Activated CD4-positive, alpha-beta T cell treated with anti-CD3 and anti-CD28 coated beads, Interleukin-2, amount 50 U/mL, for 24 hours (primary cell): ENCODE measurements at places on chromosomes 6 and 20.

DNA sequence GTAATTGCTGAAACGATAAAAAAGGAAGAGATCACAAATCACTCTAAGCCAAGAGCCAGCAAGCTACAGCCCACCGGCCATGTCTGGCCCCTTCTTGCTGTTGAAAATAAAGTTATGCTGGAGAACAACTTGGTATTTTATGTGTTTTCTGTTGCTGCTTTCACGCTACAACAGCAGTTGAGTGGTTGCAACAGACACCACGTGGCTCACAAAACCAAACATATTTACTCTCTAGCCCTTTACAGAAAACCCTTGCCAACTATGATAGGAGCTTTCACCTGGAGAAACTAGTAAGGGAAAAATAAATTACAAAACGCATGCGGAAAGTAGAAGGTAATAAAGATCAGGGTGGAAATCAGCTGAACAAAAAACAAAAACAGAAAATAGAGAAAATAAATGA lies 41.1 kb upstream of the SLCO4A1 start:
- no peak for DNase-seq

- DNase-seq = no peak
Measured at GRCh38 chr6:1479095-1479494, 89.7 kb downstream of the FOXF2 start.

- no peak for DNase-seq
Measured at GRCh38 chr6:6908121-6908520, 199.6 kb upstream of the RREB1 start.

DNA sequence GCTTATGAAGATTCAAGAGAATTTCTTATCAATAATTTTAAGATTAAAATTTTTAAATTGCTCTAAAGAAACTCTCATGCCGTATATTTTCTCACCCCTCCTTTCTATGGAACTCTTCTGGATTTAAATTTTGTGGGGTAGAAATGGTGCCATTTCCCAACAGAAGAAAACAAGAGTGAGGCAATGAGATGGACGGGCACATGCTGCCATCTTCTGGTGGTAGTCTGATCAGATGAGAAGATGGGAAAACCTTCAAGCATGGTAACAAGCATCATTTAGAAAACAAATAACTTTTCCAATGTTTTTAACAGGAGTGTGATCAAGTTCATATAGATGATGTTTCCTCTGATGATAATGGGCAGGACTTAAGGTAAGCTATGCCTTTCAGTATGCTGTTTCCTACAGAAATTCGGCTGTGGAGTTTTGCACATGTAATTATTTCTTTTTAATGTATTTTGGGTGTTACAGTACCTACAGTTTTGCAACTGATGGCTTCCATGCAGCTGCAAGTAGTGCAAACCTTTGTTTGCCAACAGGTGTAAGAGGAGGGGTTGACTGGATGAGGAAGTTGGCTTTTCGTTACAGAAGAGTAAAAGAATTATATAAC lies 271.4 kb downstream of the EYA4 start:
- peak; percentile 6 for DNase-seq

DNA sequence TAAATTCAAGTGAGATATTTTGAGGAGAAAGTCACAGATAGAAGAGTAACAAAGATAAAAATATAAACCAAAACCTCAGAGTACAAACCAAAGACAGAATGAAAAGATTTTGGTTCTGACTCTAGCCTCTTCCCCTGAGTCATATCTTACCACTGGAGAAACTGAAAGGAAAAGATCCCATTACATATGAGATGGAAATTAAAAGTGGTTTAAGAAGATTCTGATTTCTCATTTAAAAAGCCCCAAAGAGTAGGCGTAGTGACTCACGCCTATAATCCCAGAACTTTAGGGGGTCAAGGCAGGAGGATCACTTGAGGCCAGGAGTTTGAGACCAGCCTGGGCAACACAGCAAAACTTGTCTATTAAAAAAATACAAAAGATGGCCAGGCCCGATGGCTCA lies 30.6 kb downstream of the SPINT4 start:
- DNase-seq = no peak

DNA sequence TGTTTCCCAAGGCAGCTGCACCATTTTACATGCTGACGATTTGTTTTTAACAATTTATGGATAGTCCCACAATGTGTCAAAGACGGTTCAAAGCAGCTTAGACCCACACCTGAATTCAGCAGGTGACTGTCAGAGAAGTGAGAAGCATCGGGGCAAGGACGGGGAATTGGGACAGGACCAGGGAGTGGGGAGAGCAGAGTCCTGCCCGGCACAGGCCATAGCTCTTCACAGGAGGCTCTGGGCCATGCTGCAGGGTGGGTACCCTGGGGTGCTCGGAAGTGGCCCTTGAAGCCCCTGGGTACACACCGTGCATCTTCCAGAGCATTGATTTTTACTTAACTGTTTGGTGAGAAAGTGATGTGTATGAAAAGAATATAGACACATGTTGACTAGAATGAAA lies 33.2 kb upstream of the PHACTR3 start:
- DNase-seq = no peak

- no peak for DNase-seq
Measured at GRCh38 chr20:39825950-39826349, 863.1 kb downstream of the MAFB start.

- no peak for DNase-seq
Measured at GRCh38 chr6:91273729-91274128, 686.9 kb upstream of the MAP3K7 start.

DNA sequence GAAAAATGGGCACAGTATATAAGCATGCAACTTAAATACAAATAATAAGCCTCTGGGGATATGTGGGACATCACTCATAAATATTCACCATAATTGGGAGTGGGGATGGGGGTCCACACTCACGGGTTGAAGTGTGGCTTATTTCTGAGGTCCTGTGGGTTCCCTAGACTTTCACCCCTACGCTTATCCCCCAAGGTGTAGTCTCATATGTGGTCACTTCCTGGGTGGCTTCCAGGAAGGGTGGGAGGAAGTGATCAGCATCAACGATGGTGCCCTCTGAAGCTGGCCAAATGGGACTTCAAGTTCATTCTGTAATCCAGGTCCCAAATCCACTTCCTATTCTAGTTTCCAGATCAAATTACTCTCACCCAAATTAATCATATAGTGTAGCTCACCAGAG lies 59.5 kb downstream of the GNAS start:
- DNase-seq = no peak

DNA sequence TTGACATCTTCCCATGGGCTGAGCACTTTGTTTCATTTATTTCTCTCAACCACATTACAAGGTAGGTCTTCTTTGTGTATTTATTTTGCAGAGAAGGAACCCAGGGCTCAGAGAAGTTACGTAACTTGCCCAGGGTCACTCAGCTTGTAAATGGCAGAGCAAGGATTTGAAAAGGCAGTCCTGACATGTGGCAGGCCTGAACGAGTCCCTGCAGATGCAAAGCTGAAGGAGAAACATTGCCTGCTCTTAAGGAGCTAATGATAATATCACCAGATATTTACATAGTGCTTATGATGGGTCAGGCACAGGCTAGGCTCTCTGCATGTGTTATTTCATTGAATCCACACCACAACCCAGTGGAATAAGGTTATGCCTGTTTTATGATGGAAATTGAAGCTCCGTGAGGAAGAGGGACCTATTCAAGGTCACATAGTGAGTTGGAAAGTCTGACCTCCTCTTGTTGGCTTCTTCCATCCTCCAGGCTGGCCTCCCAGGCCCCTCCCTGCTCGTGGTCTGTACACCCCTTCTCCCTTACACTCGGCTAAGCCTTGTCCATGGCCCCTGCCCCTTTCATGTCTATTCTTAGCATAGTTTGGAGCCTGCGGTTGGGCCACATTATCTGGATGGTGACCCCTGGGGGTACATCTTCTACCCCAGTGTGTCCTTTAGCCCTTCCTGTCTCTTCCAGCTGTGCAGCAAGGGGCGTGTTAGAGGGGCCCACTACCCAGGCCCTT lies 12.5 kb downstream of the MYH7B start:
- DNase-seq = no peak

DNA sequence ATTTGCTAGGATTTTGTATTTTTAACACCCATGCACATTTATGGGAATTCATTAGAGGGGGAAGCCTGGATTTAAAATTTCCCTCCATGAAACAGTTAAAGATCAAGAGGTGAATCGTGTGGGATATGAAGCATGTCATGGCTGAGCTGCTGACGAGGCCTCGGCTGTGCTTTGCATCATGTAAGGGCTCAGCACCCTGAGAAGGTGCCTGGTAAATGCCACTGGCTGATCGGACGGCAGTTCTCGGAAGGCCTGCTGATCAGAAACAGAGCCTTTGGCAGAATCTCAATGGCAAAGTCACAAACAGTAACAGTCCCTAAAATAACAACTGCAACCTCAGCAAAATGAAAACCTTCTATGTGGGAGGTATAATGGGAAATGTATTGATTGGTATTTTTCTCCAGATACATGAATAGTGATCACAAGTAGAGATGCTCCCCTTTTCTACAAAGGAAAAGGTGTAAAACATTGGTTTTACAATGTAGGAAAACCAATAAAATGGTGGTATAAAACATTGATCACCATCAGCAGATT lies 53.0 kb upstream of the FUCA2 start:
- no peak for DNase-seq

DNA sequence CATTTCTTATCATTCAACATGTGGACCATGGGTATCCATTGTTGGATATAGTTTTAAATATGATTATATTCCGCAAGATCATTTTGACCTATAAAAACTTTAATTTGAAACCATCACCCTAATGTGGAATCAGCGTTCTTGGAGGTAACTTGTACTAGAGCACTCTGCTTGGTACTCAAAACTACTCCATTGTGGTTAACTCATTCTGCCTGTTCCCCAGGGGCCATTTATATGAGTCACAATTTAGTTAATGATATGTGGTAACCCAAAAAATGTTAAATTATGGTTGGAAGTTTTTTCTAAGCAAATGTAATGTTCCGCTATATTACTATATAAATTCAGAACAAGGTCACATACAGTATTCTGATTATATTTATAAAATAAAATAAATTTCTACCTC lies 109.3 kb downstream of the TRDN start:
- DNase-seq = no peak
